IMR-90 (cell line): ENCODE measurements at places on chromosomes 1 and 21.

DNA sequence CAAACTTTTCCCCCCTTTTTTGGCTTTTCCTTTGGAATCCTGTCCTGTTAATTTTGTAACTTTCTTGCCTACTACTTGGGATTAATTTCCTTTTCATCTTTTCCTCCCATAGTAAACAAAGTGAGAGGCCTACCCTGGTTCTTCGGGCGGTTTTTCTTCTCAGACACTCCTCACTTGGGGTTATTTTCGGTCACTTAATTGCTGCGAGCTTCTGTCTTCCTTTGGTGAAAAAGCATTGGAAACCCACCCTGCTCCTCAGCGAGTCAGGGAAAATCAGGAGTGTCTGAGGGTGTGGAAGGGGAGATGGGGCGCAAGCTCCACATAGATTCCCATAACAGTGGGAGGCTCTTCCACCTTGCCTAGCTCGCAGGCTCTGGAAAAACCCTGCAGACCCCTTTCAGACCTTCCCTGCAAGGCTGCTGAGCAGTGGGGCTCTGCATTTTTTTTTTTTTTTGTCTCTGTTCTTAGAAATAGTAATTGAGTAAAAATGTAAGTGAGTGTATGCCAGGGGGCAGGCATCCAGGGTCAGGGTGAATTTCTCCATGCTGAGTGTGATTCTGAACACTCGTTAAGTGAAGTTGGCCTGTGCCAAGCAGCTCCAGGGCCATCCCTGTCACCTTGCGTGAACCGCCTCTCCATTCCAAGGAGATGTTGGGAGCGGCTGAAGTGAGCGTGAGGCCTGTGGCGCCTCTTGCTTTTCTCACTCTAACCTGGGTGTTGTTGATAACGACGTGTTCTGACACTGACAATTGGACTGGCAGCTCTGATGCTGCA lies 20.3 kb downstream of the TGFB2 start:
- no peak for DNase-seq

- DNase-seq, result peak; percentile 32
Observed at GRCh38 chr1:193654951-193655735, 468.7 kb upstream of the B3GALT2 start.

DNA sequence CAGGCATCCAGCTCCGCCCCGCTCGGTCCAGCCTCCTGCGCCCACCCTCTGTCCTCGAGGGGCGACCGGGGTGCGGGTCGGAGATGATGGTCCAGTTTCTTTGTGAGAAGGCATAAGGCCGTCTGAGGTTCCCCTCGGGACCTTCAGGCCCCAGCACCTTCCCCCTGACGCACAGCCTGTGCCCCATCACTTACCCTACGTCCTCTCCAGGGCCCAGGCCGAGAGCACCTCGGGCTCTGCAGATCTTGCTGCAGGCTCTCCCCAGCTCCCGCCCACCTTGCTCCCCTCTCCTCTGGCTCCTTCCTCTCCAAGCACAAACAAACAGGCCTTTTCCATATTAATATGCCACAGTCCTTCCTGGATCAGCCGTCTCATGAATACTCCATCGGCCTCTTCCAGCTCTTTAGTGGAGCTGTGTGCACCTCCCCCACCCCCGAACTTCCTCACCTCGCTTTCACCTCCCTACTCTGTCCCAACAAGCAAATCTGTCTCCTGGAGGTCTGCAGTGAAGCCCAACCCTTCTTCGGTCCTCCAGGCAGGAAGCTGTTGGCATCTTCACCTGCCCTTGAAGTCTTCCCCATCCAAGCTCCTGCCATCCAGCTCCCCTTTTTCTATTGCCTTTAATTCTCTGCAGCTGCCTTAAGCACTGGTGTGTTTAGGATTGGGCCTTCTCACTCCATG lies 448 bp upstream of the COL9A2 start:
- no peak for DNase-seq

- DNase-seq, result no peak
Observed at GRCh38 chr1:227242811-227243682, 75.2 kb downstream of the CDC42BPA start.

- DNase-seq, result no peak
Observed at GRCh38 chr1:245946905-245947304, 560.2 kb downstream of the SMYD3 start.

DNA sequence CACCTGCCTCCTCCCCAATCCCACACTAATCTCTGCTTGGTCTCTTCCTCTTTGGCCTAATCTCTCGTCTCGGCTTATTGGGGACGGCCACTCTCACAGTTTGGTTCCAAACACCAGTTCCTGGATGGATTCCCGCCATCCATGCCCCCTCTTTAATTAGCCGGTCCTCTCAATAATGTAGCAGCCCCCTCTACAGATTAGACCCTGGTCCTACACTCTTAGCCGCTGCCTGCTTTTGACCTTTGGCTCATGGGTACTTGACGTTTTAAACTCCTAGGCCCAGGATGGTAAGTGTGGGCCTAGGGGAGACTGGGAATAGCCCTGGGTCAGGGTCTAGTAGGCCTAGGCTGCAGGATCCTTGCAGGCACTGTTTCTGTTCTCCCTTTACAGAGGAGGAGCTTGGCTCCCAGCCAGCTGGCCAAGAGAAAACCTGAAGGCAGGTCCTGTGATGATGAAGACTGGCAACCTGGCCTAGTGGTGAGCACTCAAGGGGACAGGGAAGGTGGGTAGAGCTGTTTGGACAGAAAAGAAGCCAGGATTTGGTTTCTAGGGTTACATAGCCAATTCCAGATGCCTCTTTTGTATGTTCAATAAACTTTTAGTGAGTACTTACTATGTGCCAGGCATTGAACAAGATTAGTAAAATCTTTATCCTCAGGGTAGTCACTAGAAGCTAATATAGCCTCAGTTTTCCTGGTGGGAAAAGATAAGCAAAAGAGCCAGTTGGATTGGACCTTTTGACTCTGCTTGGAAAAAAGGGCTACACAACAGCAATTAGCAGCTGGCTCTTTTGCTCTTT lies 758 bp downstream of the RAD54L start:
- no peak for DNase-seq

DNA sequence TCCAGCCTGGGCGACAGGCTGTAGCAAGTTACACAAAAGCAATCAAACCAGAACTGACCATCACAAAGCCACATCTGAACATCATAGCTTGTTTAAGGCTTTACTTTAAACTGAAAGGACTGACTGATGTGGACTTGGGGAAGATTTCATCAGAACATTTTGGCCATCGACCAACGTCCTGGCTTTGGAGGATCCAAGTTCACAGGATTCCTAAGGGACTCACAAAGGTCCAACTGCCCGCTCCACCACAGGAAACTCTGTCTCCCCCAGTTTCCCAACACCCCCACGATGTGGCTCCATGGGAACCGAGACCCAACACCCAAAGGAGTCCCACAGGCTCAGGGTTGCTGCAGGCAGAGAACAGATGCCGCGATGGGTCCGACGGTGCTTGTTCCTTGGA lies 9.3 kb downstream of the SSU72 start:
- DNase-seq, result no peak

GRCh38 chr1:229388897-229389580 lies 44.9 kb downstream of the ACTA1 start:
- peak; percentile 81 for DNase-seq

- DNase-seq, result no peak
Observed at GRCh38 chr1:116769561-116769977, 15.3 kb downstream of the CD2 start.

GRCh38 chr1:173410794-173411236 lies 66.3 kb upstream of the PRDX6 start:
- no peak for DNase-seq

- DNase-seq, result peak; percentile 73
Observed at GRCh38 chr1:162303004-162303344, 73.7 kb downstream of the SPATA46 start.

DNA sequence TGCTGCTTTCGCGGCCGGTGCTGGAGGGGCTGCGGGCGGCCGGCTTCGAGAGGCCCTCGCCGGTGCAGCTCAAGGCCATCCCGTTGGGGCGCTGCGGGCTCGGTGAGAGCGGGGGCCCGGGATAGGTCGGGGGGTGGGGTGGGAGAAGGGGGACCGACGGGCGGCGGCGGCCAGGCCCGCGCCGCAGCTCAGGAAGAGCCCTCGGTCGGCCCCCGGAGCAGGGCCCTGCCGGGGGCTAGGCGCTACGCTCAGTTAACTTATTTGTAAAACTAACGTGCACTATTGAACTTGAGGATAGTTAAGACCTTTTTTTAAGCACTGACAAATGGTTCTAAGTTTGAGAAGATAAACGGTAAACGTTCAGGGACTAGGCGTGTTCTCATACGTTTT lies 418 bp downstream of the DDX20 start:
- DNase-seq, result no peak

GRCh38 chr1:225896937-225897549 lies 8.1 kb upstream of the LEFTY1 start:
- DNase-seq, result peak; percentile 34

GRCh38 chr1:66240491-66241484 lies 293.2 kb upstream of the SGIP1 start:
- peak; percentile 7 for DNase-seq

- no peak for DNase-seq
Observed at GRCh38 chr1:246350745-246351144, 156.3 kb downstream of the SMYD3 start.

- DNase-seq, result no peak
Observed at GRCh38 chr1:168555508-168556046, 11.8 kb upstream of the XCL2 start.

- DNase-seq, result no peak
Observed at GRCh38 chr1:85085417-85085816, 37.1 kb upstream of the MCOLN3 start.

GRCh38 chr1:66253330-66253921 lies 280.5 kb upstream of the SGIP1 start:
- peak; percentile 85 for DNase-seq

DNA sequence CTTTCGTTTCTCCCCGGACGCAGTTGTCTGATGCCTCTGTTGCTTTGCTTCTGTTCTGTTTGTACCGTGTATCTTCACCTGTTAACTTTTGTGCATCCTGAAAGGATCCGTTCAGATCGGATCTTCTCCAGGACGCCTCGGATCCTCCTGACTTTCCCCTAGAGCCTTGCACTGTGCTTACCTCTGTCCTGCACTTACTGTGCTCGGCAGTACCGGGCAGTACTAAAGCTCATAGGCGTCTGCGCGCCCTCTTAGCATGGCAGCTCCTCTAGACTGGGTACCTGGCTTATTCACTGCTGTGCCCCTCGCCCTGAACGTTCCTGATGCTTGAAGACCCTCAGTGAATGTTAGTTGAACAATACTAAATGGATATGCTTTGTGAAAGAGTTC lies 934 bp downstream of the SCP2 start:
- DNase-seq, result peak; percentile 27

- no peak for DNase-seq
Observed at GRCh38 chr1:30087465-30087864, 635.9 kb downstream of the MATN1 start.

DNA sequence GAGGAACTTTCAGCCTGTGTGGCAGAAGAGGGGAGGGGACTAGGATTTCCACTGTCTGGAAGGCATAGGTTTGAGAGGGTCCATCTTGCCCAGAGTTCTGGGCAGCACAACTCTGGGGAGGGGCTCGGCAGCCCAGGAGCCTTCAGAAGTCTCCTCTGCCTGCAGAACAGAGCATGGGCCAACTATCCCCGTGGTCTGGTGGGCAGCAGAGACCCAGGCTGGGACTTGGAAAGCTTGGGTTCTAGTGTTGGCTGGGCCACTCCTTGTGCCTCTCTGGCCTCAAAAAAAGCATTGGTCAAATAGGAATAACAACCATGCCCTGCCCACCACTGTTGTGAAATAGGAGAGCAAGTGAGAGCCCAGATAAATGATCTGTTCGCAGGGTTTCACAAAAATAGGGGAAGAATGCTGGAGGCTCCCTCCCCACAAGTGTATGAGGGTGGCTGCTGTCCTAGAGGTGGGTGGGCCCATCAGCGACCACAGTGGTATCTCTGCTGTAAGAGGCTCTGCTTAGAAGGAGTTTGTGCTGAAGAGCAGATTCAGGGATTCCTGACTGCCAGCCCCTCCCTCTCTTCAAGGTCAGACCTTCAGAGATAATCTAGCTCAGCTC lies 8.9 kb downstream of the EPHA10 start:
- DNase-seq, result no peak

- DNase-seq, result no peak
Observed at GRCh38 chr1:214976665-214977064, 105.9 kb upstream of the KCNK2 start.

DNA sequence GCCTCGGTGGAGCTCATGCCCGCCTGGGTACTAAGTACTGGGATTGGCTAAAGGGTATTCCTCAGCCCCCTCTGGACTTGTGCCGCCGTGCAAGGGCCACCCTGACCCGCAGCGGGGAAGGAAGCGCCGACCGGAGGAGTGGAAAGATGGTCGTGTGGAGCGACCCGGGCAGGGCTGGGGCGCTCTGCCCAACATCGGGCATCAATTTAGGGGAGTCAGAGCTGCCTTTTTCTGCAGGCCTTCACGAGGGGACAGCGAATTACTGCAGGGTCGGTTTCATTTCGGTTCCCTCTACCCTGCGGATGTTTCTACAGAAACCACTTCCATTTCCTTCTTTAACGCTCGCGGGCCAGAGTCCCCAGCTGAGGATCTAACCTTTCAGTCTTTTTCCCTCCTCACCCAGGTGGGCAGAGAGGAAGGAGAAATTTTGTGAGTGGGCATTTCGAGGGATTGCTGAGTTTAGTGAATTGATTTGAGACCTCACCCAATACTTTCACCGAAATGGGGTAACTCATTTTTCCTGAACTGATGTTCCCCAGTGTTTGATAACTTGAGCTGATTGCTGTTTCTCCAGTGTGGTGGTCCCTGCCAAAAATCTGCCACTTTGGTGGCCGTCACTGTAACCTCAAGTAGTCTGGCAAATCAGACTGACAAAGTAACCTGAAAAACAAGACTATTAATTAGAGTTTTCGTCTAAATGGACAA lies 1.1 kb downstream of the TOR1AIP1 start:
- DNase-seq, result no peak

DNA sequence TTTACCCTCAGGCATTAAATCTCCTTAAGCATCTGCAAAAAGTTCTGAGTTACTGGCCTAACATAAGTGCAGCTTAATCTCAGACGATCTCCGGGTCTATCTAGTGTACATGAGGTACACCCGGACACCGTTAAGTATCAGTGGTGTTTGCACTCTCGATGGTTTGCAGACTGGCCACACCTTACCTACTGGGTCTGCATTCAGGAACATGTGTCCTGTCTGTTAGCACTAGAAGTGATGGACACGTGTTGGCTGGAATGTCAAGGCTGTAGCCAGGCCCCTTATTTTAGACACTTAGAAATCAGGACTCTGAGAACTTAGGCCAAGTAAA lies 783 bp upstream of the AGL start:
- no peak for DNase-seq

DNA sequence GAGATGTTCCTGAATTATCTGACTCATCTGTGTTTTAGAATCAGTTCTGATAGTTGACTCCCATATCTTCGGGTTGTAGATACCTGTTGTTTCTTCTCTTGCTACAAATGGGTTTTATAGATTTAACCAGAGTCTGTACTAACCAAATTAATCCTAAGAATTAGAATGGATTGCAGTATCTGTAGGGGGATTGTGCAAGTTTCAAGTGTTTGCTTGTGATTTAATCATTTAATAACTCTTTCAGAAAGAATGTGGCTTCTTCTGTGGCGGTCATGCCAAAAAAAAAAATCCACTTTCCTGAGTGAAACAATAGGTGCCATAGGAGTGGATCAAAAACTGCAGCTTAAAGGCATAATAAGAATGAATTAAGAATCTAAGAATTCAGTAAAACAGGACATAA lies 9.4 kb downstream of the IPO9 start:
- no peak for DNase-seq

- peak; percentile 26 for DNase-seq
Observed at GRCh38 chr1:147673406-147673805, 3.1 kb upstream of the ACP6 start.
